ENCODE measurements at places on chromosomes 4 and X.

GRCh38 chrX:32118832-32119231 lies 1047.0 kb upstream of the FTHL17 start:
- no peak for DNase-seq

- DNase-seq: peak; percentile 28
These were observed 39.6 kb downstream of the TMEM164 start for GRCh38 chrX:110042496-110042895.

DNA sequence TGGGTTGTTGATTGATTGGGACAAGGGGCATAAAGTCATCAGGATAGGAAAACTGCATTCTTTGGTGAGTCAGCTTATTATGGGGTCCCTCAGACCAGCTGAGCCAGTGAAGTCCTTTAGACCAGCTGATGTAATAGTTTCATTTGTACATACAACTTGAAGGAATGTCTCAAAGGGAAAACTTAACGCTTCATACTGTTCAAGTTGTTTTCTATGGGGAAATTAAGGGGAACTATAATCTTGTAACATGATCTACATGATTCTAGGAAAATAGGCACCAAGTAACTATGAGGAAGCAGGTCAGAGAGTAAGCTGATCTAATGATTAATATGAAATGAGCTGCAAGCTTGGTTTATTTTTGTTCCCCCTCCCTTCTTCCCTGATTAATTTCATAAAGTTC lies 175.1 kb upstream of the GRID2 start:
- no peak for DNase-seq

DNA sequence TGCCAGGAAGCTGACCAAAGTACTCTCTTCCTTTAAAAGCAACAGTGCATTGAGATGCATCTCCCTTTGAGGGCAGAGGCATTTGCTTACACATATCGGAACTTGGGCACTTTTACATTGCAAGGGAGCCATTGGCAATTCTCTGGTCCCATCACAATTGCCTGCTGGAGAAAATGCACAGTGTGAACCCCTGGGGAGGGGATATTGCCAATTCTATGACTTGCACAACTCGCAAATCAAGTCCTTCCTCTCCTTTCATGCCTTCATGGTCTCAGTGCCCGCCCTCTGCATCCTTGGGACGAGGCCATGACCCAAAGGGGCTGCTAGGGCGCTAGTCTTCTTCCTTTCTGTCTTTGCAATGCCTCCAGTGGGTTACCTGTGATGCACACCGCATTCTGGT lies 14.9 kb upstream of the PDZD4 start:
- no peak for DNase-seq

DNA sequence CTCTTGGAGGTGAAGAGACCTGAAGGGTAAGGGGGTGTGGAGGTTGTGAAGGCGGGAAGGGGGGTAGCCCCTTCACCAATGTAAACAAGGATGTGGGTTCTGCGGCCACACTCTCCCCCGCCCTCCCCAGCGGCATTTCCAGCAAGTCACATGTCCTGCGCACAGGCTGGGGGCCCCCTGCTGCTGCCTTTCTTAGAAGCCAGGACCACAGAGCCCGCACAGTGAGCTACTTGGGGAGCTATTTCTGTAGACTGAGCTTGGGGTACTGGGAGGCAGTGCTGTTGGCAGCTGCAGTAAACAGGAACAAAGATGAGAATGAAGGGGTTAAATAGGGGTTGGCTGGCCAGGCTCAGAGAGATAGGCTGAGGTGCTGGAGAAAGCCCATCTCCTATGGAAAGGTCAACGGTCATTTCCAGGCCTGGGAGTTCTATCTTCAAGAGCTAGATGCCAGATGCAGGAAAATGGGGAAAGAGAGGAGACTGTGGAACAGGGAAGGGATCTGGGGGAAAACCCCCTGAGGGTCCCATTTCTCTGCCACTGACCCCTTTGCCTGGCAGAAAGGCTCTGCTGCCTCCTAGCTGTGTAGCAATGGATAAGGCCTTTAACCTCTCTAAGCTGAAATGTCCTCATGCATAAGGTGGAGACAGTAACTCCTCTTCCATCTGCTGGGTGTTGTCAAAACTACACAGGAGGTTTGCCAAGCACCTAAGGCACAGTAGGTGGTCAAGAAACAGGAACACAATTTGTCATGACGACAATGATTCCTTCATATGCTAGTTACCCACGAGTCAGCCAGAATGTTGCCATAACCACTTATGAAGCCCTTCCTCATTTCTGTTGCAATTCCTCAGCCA lies 18.5 kb upstream of the PIM2 start:
- DNase-seq: peak; percentile 83

GRCh38 chrX:57379296-57379695 lies 92.8 kb downstream of the FAAH2 start:
- DNase-seq: no peak

DNA sequence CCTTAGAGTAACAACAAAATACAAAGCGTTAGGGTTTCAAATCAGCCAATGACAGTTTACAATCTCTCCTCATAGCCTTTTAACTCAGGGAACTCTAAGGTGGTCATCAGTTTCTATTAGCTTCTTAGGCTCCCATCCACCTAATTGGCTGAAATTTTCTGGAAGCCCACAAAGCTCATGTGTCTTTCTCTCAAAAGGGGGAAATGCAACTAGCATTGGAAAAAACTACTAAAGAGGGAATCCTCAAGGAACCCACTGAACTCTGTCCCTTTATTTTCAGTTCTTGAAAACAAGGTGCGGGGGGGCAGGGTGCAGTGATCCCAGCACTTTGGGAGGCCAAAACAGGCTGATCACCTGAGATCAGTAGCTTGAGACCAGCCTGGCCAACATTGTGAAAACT lies 56.4 kb downstream of the PDGFC start:
- DNase-seq: no peak

GRCh38 chr4:111434586-111434985 lies 710.7 kb upstream of the FAM241A start:
- no peak for DNase-seq

DNA sequence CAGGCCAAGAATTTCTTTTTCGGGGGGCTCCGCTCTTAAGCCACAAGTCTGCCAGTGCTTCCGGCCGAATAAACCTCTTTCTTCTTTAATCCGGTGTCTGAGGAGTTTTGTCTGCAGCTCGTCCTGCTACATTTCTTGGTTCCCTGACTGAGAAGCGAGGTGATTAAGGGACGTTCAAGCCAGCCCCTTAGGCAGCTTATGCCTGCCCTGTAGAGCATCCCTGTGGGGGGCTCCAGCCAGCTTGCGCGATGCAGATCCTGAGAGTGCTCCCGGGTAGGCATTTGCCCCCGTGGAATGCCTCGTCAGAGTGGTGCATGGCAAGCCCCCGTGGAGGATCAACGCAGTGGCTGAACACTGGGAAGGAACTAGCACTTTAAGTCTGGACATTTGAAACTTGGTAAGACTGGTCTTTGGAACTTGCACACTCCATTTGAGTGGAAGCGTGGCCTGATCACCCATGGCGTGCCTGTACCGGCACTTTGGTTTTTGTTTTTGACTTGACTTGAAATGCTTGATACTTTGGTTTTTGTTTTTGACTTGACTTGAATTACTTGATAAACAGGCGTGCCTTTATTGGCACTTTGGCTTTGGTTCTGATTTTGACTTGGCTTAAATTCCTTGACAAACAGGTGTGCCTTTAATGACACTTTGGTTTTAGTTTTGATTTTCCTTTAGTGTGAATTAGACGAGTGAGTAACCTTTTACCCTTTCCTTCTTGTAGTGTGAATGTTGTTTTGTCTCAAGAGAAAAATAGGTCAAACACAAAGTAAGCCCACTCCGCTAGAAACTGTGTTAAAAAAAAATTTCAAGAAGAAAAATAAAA lies 6.1 kb downstream of the ACOX3 start:
- DNase-seq: no peak
